Karpas-422 (cell line): ENCODE measurements at places on chromosomes 1 and 21.

DNA sequence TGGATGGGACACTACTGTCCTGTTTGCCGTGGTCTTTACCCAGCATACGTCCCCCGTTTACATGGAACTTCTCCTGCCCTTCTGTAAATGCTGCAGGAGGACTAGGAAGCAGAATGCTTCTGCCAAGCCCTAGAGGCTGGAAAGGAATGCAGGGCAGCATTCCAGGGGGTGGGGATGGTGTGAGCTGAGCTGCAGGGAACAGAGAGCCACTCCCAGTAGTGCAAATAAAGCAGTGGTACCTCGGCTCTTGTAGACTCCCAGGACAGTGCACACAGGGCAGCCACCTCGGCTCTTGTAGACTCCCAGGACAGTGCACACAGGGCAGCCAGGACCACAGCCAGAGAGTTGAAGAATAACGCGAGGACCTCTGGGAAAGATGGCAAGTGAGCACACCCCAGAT lies 35.4 kb downstream of the PTPRU start:
- no peak for DNase-seq

GRCh38 chr1:15915991-15916390 lies 59.9 kb downstream of the ZBTB17 start:
- DNase-seq, result no peak

DNA sequence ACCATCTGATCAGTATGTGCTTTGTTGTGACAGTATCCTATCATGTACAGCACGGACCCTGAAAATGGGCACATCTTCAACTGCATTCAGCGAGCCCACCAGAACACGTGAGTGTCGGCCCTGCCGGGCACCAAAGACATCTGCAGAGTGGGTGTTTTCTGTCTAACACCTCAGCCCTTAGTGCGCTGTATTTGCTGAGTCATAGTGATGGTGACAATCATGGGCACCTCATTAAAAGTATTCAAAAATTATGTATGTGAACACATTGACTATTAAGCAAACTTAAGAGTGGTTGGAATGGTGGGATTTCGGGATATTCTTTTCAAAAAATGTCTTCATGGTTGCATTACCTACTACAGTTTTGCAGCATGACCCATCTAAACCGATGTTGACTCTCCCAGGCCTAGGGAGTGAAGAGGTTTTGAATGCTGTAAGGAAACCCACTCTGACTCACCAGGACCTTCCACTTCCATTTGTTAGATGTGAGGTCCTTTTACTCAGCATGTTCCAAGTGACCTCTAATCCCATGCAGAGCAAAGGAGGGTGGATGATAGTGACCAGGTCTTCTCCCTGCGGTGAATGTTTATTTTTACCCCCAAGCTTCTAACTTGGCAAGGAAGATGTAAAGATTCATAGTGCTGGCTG lies 20.1 kb downstream of the MGST3 start:
- no peak for DNase-seq

- DNase-seq, result no peak
Observed at GRCh38 chr1:29225361-29225760, 5.4 kb downstream of the MECR start.

- no peak for DNase-seq
Observed at GRCh38 chr21:44028287-44028659, 16.2 kb downstream of the TRAPPC10 start.

DNA sequence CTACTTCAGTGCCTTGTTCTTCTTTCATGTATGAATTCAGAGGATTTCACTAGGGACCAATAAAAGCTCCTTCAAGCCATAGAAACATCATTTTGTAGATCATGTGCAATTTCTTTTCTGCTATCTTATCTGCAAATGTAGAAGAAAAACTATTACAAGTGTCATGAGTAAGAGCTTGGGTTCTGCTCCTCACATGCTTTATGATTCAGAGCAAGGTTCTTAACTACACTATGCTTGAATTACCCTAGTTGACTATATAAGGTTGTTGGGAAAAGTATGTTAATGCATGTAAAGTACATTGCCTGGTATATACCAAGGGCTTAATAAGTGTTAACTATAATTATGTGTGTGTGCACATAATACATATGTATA lies 91.4 kb upstream of the S1PR1 start:
- no peak for DNase-seq

- DNase-seq, result no peak
Observed at GRCh38 chr1:152190589-152190988, 31.6 kb upstream of the RPTN start.

DNA sequence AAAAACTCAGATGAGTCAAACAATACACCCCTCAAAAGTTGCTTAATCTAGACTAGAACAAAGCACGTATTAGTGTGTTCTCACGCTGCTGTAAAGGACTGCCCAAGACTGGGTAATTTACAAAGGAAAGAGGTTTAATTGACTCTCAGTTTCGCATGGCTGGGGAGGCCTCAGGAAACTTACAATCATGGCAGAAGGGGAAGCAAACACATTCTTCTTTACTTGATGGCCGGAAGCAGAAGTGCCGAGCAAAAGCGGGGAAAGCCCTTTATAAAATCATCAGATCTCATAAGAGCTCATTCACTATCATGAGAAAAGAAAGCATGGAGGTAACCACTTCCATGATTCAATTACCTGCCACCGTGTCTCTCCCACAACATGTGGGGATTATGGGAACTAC lies 10.1 kb downstream of the JAM2 start:
- DNase-seq, result no peak

DNA sequence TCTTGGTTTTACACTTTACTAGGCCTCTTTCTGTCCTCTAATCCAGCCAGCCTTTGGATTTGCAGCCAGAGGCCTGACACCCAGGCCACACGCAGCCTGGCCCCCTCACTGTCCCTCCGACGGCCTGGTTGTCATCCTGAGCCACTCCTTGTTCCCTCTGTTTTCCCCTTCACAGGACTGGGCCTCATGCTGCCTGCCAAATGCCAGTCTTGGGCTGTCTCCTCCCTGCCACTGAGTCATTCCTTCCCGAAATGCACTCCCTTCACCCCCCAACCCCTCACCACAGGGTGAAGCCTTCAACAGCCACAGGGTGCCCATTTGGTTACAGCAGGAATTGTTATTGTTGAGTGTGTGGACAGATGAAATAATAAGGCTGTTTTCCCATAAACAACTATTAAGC lies 21.3 kb downstream of the ACOT11 start:
- peak; percentile 6 for DNase-seq

GRCh38 chr1:53462769-53463501 lies 3.7 kb downstream of the DMRTB1 start:
- DNase-seq, result no peak

GRCh38 chr1:98179151-98179773 lies 258.4 kb upstream of the DPYD start:
- no peak for DNase-seq

GRCh38 chr1:214377485-214377884 lies 96.5 kb downstream of the SMYD2 start:
- no peak for DNase-seq

- no peak for DNase-seq
Observed at GRCh38 chr21:27606422-27606821, 639.5 kb upstream of the ADAMTS5 start.

DNA sequence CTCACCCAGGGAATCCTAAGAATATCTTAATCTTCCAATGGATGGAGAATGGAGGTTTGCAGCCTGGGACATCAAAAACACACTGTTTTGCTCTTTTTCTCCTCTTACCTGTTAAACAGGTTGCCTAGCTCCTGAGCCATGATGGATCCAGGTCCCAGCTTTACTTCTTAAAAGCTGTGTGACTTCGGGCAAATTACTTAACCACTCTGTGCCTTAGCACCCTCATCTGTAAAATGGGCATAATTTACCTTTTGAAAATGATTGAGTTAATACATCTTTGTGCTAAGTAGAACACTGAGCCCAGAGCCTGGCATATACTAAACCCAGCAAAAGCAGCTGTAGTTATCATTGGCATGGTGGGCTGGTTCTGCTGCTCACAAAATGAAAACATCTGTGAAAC lies 10.2 kb downstream of the COQ8A start:
- no peak for DNase-seq

GRCh38 chr21:42796327-42797062 lies 82.8 kb downstream of the WDR4 start:
- DNase-seq, result no peak

DNA sequence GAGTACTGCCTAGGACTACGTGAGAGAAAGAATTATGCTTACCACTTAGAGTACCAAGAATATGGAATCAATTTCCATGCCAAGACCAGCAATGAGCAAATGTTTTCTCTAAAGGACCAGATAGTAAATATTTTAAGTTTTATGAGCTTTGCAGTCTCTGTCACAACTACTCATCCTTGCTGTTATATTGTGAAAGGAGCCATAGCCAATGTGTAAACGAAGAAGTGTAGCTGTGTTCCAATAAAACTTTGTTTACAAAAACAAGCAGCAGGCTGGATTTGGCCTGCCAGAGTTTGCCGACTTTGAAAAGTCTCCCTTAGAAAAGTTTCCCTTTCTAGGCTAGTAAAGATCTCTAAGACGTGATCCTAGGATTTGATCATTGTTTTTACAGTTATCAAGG lies 128.8 kb downstream of the PDE4B start:
- no peak for DNase-seq

GRCh38 chr1:221190249-221190648 lies 311.0 kb downstream of the HLX start:
- DNase-seq, result no peak

GRCh38 chr1:104353580-104353979 lies 603.9 kb downstream of the AMY1C start:
- no peak for DNase-seq

DNA sequence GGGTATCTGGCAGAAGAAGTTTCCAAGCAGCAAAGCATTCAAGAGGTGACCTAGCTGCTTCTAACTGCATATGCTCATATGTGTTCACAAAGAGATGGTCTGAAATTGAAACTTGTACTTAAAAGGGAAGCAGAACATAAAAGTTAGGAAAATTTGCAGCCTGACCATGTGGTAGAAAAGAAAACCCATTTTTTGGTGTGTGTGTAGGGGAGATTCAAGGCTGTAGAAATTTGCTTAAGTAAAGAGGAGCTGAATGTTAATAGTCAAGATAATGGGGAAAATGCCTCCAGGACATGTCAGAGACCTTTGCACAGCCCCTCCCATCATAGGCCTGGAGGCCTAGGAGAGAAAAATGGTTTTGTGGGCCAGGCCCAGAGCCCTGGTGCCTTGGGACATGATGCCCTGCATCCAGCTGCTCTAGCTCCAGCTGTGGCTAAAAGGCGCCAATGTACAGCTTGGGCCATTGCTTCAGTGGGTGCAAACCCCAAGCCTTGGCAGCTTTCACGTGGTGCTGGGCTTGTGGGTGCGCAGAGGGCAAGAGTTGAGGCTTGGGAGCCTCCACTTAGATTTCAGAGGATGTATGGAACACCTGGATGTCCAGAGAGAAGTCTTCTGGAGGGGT lies 54.9 kb downstream of the DHRS3 start:
- DNase-seq, result no peak

DNA sequence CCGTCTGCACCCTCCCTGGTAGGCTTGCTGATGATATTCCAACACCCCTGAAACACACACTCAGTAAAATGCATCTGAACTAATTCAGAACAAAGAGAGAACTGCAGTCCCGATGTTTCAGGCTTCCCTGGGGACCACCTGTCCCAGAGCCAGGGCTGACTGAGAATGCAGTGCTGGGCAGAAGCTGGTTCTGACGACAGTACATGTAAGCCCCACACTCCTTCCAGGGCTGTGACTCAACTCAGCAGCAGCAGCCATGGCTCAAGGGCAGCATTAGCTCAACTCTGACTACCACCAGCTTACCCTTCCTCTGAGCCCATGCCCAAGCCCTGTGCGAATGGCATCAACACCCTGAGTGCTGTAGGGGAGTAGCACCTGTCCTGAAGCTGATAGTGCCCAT lies 56.4 kb upstream of the SIPA1L2 start:
- DNase-seq, result no peak

DNA sequence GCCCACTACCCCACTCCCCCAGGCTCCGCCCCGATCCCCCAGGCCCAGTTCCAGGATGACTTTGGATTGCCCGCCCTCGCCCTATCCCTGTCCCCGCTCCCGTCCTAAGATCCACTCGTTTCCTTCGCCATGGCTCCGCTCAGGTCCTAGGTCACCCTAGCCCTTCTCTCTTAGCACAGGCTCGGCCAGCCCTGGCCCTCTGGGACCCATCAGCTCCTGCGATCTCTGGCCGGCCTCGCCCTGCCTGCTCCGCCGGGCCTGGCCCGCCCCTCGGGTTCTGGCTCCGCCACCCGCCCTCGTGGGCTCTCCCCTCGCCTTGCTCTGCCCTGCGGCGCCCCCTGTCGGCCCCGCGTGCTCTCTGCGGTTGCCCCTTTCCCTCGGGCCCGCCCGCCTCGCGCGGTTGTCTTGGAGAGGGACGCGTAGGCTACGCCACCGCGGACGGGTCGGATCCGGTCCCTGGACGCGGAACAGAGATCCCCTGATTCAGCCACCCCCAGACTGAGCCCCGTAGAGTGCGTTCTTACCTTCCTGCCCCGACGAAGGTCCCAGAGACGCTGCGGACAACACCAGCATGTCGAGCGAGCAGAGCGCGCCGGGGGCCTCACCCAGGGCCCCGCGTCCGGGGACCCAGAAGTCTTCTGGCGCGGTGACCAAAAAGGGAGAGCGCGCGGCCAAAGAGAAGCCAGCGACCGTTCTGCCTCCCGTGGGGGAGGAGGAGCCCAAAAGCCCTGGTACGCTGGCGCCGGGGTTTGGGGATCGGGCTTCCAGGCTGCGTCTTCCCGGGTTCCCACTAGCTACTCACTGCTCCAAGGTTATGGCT lies at the start of gene LRRC71:
TSS of gene LRRC71 (plus strand) at position 400 of the 820 bp plus-strand sequence. CDS start at position 572, 172 bp downstream.
- DNase-seq, result peak; percentile 89

DNA sequence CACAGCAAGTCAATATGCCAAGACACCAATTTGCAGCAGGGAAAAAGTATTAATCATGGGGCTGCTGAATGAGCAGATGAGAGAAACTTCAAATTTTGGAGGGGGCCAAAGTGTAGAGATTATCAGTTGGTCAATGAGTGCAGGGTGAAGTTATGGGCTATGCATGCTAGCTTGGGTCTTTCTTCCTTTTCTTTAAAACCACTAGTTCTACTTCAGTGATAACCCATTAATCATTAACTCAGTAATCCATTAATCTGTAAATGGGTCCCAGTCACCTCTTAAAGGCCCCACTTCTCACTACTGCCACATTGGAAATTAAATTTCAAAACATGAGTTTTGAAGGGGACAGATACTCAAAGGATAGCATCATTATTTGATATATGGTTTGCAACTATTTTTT lies 688.6 kb upstream of the ADGRL4 start:
- DNase-seq, result no peak
